ENCODE measurements at places on chromosomes 6 and 20.

- DNase-seq, result no peak
Observed at GRCh38 chr6:113149511-113149910, 707.6 kb upstream of the MARCKS start.

- DNase-seq, result no peak
Observed at GRCh38 chr20:60137657-60138245, 179.5 kb downstream of the CDH26 start.

GRCh38 chr20:37194621-37195417 lies 15.5 kb upstream of the MROH8 start:
- no peak for DNase-seq

DNA sequence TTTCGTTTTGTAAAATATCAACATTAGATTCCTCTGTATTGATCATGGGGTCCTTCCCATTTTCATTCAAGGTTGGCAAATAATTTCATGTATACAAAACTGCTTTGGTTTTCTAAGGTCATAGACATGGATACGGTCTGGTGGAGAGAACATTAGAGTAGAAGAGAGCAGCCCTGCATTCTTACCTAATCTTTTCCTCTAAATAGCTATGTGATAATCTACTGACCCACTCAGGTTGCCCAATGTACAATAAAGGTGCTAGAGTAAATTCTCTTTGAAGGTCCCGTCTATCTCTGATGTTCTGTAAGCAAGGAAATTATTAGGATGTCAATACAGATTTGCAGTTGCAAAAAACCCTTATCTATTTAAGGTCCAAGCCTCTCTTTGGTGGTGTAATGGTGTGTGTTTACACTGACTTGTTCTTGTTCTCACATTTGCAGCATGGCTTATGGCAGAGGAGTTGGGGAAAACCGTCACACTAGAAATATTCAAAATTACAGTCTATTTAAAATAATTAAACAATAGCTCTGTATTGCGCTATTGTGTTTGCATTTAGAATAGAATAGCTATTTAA lies 31.2 kb upstream of the NOX3 start:
- no peak for DNase-seq

DNA sequence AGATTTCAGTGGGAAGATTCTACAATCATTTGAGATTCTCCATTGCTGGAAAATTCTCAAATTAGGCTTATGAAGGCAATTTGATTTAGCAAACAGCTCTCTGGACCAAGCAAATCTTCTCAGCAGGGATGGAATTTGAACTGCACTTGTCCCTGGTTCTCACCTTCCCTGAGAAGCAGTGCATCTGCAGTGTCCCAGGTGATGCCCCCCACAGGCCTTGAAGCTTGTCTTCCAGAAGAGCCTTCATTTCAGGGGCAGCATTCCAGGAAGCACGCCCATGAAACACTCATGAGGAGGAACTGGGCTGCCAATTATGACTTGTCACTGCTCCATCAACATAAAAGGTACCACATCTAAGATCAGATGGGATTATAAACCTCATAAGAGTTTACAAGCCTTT lies 82.8 kb upstream of the HDAC2 start:
- DNase-seq, result no peak

GRCh38 chr6:123415844-123416468 lies 220.8 kb downstream of the TRDN start:
- DNase-seq, result peak; percentile 26

DNA sequence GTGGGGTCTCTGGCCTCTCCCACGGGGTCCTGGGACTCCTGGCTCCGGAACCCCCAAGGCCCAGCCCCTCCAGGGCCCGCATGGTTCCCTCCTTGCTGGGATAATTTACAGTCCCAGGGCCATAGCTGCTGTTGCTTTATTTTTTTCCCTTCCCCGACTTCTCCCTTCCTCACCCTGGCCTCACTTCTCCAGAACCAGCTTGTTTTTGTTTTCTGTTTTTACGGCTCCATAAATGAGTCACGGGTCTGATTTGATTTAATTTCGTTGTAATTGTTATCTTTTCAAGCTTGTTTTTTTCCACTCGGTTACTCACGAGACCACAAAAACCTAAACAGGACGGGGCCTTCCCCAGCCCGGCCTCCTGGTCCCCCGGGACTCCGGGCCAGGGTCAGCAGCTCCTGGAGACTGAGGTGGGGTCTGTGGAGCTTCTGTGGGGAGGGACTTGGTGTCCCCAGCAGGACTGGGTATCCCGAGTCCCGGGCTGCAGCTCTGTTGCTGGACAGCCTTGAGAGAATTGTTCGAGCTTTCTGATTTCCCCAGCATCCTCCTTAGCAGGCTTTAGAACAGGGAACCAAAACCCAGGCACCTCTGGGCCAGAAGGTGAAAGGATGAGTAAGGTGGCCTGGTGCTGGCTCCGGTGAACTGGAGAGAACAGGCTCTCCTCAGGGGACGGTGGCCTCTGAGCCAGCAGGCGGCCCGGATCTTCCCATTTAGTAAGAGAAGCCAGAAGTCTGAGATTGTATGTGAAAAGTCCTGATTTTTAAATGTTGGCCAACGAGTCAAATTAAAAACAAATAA lies 94.9 kb downstream of the CEBPB start:
- peak; percentile 60 for DNase-seq

DNA sequence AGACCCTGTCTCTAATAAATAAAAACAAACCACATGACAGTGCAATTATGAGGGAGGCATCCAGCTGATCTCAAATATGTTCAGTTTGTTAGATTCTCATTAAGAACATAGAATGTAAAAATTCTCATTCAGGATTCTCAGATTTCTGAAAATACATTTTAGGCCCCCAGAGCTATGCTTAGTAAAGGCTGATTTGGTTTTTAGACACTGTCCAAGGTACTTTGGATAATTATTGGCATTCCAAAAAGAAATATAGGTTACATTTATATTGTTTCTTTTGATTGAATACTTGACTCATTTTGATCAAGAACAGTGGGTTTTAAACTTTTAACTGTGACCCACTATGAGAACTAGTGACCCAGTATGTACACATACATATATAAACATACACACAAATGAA lies 55.5 kb downstream of the ANKRD6 start:
- DNase-seq, result no peak

DNA sequence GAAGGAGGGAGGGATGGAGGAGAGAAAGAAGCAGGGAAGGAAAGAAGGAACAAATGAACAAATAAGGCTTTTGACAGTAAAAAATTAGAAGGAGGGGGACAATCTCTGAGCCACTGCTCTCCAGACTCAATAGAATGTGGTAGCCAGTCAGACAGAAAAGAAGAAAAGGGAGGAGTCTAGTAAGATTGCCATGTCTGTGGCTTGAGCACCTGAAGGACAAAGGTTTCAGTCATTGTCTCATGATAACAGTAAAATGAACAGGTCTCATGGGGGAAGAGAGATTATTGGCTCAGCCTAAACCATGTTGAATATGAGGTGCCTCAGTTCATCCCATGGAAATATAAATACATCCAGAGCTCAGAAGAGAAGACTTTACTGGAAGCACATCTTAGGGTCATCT lies 14.0 kb upstream of the LOC128125822 start:
- DNase-seq, result no peak

DNA sequence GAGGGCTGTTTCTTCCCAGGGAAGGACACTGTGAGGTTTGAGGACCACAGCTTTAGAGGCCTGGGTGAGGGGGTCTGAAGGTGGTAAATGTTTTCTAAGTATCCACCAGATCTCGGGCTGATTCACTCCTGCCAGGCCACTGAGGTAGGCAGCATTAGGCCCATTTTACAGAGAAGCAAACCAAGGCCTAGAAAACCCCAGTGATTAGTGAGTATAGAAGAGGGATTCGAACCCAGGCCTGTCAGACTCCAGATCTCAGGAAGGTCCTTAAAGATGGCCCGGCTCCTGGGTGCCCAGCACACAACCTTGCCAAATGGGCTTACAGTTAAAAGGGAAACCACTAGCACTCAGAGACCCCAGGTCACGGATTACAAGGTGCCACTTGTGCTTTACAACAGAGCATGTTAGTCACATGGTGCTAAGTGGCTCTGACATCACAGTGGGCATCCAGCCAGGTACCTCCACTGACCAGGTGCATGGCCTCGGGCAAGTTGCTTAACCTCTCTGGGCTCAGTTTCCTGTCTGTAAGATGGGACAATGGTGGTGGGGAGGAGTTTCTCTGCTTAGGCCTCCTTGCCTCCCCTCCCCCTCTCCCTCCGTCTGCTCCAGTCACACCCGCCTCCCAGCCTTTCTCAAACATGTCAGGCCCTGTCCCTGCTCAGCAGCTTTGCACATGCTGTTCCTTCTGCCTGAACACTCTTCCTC lies 18.8 kb upstream of the SIRPA start:
- no peak for DNase-seq

- DNase-seq, result no peak
Observed at GRCh38 chr6:117075218-117075617, 190.1 kb upstream of the VGLL2 start.

GRCh38 chr20:60937585-60937984 lies 314.5 kb upstream of the CDH4 start:
- DNase-seq, result no peak

DNA sequence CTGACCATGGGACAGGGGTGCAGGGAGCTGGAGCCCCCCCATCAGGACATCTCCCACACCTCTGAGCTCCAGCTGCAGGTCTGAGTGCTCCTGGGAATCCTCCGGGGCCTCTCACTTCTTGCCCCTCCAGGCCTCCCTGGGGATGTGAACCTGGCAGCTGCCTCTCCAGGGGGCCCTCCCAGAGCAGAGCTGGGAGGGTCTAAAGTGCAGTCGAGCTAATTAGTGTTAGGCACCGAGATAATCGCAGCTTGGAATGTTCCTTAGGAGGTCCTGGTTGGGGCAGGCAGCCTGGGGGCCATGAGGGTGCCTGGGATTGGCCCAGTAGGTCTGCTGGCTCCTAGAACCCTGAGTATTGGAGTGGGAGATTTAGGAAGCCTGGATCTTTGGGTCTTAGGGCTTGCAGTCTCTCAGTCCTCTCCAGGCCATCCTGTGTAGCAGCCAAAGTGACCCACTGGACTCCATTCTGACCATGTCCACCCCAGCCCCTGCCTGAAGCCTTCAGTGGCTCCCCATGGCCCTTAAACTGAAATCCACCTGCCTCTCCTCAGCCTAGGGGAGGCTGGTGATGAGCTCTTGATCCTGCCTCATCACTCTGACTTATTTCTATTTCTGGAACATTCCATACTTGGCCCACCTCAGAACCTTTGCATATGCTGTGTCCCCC lies 26.0 kb downstream of the CEBPB start:
- no peak for DNase-seq

DNA sequence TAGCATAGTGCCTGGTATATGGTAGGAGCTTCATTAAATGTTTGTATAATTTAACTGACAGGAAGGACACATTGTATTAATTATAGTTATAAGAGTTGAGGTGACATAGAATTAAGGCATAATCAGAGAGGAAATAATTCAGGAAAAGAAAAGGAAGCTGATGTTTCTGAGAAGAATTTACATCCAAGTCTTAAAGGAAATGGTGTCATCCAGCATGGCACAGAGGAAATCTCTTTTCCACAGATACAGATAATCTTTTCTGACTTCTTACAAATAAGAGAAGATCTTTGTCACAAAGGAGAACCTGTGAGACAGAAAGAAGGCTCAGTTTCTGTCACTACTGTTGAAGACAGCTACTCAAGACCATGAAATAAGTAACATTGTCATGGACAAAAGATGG lies 222.5 kb downstream of the GJA1 start:
- no peak for DNase-seq

DNA sequence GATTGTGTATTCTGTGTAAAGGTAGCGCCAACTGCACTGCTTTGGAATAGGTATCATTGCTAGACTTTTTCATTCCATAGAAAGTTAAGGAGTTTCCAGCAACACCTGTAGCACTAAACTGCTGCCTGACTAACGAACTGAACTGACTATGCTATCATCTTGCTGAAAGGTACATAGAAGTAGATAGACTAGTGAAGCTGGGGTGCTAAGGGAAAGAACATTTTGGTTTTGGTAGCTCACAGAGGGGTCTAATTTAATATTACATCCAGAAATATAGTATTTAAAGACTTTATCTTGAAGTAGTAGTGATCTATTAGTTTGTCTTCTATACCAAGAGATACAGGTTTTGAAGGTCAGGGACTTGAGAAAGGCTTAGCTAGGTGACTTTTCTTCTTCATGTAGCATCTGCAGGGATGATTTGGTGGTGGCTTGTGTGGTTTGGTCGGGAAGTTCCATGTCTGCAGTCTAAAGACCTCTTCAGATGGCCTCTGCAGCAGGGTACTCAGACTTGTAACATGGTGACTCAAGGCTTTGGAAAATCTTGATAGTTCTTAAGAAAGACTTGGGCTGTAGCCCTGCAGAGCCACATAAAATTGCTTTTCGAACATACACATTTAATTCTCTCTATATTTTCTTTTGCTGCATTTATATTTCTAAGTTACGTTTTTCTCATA lies 10.2 kb downstream of the SENP6 start:
- no peak for DNase-seq

GRCh38 chr6:114897536-114897935 lies 554.7 kb upstream of the HS3ST5 start:
- DNase-seq, result no peak

Data from gastrocnemius medialis (tissue), 4 donors.